ENCODE measurements at places on chromosomes 12 and 14.
A peak's percentile ranks its signal among the peaks of the same experiment; 100 is the strongest.

GRCh38 chr14:23633160-23633701 lies 2.9 kb upstream of the DHRS2 start:
- DNase-seq: no peak

- DNase-seq: no peak
These were observed 326.7 kb upstream of the TMPO start for GRCh38 chr12:98188650-98189077.

- DNase-seq: no peak
These were observed 76.7 kb downstream of the DIP2B start for GRCh38 chr12:50581226-50582184.

DNA sequence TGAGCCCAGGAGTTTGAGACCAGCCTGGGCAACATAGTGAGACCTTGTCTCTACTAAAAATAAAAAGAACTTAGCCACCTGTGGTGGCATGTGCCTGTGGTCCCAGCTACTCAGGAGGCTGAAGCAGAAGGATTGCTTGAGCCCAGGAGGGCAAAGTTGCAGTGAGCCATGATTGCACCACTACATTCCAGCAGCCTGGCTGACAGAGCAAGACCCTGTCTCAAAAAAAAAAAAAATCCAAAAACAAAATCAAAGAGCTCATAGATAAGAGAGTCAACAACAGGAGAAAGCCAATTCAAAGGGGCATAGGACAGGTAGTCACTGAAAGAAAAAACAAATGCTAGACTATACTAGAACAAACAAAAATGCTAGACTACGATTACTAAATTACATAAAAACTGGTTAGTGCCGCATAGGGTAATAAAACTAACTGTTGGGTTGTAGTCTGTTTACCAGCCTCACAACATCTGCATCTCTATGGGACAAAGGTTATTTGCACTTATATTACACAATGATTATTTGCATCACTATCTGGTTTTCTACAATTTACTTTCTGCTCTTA lies 16.6 kb upstream of the EEA1 start:
- no peak for DNase-seq

GRCh38 chr12:30106204-30106965 lies 322.6 kb upstream of the TMTC1 start:
- DNase-seq: no peak

DNA sequence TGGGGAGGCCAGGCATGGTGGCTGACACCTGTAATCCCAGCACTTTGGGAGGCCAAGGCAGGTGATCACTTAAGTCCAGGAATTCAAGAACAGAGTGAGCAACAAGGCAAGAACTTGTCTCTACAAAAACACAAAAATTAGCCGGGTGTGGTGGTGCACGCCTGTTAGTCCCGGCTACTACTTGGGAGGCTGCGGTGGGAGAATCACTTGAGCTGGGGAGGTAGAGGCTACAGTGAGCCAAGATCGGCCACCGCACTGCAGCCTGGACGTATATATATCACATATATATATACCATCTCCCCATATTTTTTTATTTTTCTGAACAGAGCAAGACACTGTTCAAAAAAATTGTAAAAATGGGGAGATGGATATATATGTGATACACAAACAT lies 19.5 kb downstream of the CKAP4 start:
- DNase-seq: no peak

- no peak for DNase-seq
These were observed 152.7 kb downstream of the DPF3 start for GRCh38 chr14:72740966-72741825.

DNA sequence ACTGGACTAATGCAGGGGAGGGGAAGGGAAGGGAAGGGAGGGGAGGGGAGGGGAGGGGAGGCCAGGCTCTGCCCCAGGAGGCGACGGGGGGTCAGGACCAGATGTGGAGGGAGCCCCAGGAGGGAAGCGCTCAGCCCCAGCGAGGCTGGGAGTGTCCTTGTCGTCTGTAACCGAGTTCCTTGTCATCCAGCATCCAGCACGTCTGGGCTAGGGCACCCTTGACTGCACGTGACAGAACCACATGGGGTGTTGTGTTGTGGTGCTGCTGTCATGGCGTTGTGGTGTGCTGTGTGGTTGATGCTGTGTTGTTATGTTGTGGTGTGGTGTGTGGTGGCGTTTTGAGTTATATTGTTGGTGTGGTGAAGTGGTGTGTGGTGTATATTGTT lies 28.4 kb upstream of the SFSWAP start:
- DNase-seq: no peak

DNA sequence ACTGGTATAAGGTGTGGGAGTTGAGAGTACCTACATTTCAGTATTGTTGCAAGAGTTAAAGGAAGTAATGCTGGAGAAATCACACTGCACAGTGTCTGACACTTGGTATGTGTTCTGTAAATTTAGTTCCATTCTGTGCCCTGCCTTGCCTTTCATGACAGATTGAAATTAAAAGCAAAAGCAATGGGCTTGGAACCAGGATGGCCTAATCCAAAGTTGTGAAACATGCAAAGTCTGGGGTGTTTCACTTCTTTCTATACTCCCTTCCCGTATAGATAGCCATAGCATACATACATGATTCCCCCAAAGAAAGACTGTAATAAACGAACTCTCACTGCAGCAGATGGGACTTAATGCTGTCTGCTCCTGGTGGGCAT lies 281.1 kb downstream of the NRXN3 start:
- DNase-seq: no peak

DNA sequence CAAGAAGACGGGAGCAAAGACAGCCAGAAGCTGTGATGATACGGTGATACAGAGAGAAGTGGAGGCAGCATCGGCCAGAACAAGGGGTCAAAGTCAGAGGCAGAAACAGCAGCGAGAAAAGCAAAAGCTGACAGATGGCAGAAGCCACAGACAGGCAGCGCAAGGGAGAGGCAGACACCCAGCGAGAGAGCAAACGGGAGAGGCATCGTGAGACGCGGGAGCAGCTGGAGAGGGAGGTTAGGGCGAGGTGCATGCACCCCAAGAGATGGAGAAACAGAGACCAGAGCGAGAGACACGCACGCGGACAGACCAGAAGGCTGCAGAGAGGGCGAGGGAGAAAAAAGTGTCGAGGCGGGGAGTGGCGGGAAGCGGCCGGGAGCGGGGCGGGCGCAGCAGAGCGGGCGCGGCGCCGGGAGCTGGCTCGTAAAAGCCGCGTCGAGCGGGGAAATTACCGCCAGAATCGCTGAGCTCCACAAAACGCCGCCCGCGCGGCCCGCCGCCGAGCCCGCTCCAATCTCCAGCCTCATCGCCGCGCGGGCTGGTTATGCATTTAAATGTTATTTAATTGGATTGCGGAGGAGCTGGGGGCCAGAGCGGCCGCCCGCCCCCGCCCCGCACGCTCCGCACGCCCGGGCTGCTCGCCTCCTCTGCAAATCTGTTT lies 15.6 kb downstream of the SMUG1 start:
- peak; percentile 62 for DNase-seq

GRCh38 chr12:53749986-53750811 lies 1.6 kb downstream of the CISTR start:
- no peak for DNase-seq

DNA sequence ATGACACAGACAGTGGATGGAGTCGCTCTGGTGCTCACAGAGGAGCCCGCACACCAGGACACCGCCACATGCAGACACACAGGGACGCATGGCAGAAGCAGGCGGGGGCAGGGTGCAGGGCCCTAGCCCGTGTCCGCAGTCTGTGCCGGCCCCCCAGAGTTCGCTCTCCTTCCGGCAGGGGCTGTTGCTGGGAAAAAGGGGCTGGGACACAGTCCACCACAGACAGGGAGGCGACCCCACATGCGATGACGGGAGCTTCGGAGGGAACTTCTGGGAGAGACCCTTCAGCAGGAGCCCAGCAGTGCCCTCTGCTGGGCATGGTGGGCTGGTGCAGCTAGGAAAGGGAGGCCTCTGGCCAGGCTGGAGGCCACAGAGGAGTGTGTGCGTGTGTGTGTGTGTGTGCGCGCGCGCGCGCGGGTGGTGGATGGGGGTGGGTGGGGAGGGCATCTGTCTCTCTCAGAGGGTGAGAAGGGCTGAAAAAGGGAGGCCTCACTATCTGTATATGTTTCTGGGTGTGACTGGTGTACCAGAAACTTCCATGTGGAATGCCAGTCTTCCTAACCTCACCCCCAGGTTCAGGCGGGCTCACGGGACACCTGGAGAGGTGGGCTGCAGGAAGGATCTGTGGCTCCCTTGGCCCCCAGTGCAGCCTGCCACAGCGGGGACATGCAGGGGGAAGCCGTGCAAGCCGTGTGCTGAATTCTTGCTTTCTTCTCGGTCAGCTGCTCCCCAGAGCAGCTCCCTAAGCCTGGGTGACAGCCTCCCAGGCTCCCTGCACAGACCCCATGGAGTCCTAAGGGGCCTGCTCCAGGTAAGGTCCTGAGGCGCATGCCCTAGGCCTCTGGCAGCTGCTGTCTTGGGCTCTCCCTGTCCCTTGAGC lies 60.7 kb downstream of the PLEKHG3 start:
- DNase-seq: peak; percentile 51
